ENCODE measurements at places on chromosomes 1 and 21.

DNA sequence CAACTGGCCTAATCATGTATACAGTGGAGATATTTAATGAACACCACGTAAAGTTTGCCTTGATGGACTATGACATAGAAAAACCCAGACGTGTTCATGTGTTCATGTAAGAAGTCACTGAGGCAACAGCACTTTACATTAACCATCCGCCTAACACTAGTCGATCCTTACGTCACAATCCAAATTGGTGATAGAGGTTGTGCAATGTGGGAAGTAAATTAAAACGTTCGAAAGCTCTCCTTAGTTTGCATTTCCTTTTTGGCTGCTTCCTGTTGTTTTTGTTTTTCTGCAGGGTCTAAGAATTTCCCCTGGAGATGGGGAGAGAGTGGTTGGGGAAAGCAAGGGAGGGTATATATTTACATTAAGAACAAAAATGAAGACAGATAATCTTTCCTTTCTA is 587.5 kb upstream of the ADGRL2 start:
- DNase-seq = peak; percentile 6

DNA sequence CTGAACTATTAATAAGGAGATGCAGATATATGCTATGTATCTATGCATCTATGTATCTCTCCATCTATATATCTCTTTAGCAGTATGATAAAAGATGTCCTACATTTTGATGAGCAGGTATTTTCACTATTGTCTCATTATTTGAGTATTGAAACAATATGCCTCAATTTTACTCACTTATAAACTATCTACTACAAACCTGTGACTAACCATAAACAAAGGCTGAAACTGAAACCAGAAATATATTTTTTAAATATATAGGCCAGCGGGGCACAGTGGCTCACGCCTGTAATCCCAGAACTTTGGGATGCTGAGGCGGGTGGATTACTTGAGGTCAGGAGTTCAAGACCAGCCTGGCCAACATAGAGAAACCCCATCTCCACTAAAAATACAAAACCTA is 22.0 kb downstream of the EIF4G3 start:
- no peak for DNase-seq

DNA sequence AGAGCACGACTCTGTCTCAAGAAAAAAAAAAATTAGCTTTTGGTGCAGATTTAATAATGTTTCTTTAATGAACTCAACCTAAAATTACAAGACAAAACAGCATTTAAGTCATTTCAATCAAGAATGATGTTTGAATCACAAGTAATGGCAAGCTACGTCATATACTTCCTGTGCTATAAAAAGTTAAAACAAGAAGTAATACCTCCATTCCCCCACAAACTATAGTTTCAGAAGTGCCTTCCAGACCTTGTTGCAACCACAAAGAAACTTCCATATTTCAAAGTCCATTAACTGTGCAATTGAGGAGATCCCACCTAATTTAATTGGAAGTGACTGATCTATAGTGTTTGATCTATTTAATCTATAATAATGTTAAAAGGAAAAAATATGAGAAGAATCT is 15.1 kb downstream of the NRDC start:
- peak; percentile 79 for DNase-seq

DNA sequence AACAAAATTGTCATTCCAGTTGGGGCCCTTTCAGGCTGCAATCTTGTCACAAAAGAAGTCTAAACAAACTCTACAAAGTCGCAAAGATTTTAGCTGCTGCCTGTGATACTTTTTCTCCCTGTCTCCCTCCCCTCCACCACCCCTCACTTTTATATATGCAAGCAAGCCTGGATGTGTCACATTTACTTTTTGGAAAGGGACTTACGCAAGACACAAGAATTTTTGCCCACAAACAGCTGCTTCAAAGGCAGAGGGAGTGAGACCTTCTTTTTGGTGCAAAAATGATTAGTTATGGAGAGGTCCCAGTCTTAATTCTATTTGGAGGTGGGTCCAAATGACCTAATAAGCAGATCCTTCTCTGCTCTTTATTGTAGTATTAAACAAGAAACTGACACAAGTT is 22.9 kb upstream of the RALGPS2 start:
- DNase-seq = no peak

DNA sequence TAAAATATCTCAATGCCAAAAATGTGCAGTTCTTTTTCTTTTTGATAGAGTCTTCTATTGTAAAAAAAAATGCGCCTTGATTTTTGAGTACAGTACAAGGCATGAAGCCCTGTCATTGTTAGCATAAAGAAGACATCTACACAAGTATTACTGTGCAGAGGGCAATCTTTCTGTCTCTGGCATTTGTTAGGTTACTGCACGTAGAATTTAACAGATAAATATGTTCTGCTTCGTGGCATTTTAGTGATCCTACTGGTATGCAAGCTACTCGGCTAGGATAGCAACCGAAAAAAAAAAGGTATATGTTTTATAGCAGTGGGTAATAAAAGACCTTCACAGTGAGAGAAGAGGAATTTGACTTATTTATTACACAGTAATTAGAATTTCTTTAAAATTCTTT is 492.9 kb upstream of the ADGRL2 start:
- DNase-seq = no peak

GRCh38 chr1:224809137-224809536 is 120.3 kb upstream of the DNAH14 start:
- no peak for DNase-seq

- DNase-seq = no peak
These were observed 2.4 kb downstream of the SELE start for GRCh38 chr1:169731446-169731845.

DNA sequence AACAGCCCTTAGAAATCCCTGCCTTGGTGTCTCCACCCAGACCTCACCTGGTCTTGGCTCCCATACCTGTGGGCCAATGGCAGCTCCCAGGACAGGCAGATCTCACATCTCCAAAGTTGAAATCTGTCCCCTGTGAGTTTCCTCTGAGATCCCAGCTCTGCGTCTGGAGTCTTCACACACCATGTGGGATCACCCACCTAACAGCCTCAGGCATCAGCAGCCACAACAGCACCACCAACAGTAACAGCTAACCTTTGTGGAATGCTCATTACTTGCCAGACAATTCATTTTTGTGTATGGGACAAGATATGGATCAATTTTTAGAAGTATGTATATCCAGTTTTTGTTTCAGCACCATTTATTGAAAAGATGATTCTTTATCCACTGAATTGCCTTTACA is 523.2 kb downstream of the MATN1 start:
- no peak for DNase-seq

DNA sequence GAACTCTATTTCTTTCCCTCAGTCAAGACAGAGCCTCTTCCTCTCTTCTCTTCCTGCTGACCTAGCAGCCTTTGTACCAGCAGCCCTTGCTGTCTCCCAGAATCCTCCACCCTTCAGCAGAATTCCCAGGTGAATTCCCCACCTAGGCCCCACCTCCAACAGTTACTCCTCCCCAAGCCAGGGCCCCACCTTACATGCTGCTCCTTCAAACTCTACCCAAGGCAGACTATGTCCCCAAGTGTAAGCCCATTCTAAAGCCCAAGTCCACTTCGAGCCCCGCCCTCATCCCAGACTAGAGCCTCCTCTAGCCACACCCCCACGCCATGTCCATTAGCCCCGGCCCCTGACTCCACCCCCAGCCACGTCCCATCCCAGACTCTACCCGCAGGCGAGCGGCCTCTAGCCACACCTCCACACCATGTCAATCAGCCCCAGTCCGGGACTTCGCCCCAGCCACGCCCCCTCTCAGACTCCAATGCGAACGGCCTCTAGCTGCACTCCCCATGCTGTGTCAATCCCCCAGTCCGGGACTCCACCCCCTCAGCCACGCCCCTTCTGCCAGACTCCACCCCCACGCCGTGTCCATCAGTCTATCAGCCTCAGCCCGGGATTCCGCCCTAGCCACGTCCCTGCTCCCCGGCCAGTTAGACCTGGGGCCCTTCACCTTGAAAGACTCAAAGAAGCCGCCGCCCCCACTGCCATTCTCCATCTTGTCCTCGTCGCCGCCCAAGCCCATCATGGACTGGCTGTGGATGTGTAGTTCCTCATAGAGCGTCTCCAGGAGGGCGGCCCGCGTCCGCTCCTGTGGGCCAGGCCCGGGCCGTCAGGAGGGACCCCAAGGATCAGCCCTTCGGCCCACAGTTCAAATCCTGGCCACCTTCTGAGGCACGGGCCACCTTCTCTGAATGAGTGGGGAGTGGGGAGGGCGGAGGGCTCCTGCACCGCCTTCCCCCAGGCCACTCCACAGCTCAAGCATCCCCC is 61.3 kb downstream of the RAP1GAP start:
- peak; percentile 80 for DNase-seq

GRCh38 chr1:17880449-17880848 is 125.3 kb downstream of the ACTL8 start:
- no peak for DNase-seq

DNA sequence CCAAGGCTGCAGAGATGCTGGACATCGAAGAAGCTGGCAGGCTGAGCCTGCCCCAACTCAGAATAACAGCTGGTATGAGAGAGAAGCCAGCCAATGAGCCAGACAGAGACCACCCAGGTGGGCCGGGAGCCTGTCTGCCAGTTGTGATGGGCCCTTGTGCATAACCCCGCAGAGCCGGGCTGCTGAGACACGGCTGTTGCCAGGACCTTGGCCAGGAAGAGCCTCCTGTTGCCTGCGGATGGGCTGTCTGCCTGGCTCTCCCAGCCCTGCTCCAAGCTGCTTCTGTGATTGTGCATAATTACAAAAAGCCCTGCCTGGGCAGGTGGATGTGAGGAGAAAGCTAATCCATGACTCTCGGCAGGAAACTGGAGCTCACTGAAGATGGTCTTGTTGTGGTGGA is 126.5 kb downstream of the CAPN8 start:
- no peak for DNase-seq

DNA sequence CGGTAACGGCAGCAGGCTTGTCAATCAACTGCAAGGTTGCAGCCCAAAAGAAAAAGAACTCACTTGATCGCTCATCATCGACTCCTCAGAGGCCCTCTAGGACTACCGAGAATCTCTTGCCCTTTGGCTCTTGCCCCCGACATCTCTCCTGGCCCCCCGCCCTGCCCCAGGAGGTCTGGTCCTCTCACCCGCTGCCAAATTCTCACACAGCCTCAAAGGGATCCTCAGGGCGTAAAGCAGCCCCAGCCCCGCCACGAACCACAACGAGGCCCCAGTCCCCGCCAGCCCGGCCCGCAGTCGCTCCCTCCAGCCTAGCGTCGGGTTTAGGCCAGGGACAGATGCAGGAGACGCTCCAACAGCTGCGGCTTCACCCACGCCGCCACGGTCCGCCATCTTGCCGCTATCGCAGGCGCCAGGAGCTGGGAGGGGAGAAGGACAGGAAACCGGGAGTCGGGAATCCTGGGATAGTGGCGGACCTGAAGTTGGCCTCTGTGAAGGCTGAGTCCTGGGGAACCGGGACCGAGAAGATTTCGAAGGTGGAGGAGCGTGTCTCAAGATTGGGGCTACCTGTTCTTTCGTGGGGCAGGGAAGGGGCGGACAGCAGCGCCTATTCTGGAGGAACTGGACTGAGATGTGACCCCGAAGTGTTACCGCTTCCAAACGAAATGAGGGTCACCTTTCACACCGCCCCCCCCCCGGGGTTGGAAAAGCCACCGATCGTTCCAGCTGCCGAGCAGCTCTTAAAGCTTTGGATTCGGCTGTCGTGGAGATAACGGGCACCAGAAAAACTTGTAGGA is at the start of gene ST7L:
Gene ST7L (minus strand): TSS at position 421 of the 797 bp plus-strand sequence. CDS start 28 bp downstream, at position 393.
- peak; percentile 62 for DNase-seq

DNA sequence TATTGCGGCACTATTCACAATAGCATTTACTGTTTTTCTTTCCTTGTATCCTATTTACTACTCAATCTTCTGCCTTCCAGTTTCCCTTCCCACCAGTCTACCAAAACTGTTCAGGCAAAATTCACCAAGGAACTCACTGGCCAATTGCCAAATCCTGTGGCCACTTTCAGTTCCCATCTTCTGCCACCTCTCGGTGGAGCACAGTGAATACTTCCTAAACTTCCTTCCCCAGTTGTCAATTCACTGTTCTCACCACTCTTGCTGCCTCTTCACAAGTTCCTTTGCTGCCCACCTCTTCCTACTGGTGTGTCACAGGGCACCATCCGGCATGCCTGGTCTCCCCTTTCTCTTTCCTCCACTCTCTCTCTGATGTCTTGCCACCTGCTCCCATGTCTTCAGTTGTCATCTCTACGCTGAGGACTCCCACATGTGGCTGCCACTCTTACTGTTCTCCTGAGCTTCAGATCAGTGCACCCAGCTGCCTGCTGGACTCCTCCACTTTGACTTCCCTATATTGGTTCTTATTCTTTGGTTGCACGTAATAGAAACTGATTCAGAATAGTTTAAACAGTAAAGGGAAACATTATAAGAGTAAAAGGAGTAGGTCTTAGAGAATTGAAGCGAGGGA is 114.4 kb downstream of the PIK3R3 start:
- DNase-seq = peak; percentile 64

- DNase-seq = no peak
These were observed 19.5 kb downstream of the RRP1 start for GRCh38 chr21:43808832-43809251.

- no peak for DNase-seq
These were observed 30.0 kb upstream of the AGPAT3 start for GRCh38 chr21:43835050-43835449.

Data from inflammatory macrophage treated with lipopolysaccharide for 1 hour (primary cell).